ENCODE measurements at places on chromosomes 6 and 20.

DNA sequence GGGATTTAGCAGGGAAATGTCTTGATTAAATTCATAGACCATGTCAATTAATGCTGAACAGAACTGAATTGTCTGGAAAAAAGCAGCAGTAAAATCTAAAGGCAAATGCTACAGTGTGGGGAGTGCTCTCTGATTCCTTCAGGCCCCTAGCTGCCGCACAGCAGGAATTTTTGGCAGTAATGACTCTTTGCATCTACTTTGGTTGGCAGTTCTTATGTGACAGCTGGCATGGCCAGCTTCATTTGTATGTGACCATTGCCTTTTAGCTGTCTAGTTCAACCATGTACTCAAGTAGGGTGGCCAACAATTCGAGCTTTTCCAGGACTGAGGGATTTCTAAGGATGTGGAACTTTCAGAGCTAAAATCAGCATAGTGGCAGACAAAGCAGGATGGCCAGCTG, 499.1 kb upstream of the MAN1A1 start:
- no peak for DNase-seq

GRCh38 chr6:148836751-148837150, 89.9 kb downstream of the UST start:
- DNase-seq, result no peak

DNA sequence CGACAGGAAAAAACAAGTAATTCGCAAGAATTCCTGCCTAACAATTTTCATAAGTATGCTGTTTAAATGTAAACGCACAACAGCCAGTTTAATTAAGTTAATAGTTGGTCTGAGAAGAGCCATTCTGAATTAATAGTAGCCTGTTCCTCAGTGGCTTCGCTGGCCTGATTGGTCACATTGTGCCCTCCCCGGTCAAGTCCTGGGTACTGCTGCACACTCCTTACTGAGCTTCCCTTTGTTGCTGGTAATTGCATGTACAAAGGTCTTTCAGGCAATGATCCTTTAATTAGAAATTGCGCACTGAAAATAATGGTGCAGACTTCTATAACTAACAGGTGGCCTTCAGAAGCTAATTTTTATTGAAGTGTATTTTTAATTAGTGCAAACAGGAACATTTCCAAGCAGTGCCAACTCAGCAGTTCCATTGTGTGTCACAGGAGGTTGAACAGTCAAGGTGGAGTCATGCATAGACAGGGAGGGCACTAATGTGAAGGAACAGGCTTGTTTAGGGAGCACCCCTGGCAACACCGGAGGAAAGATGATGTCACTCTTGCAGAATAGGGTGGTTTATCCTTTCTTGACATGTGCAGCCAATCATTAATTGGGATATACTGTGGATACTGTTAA, 92.6 kb upstream of the SLC22A23 start:
- DNase-seq, result no peak

GRCh38 chr6:40552941-40553340, 34.2 kb downstream of the LRFN2 start:
- DNase-seq, result no peak

Measured in Caco-2 (cell line).